ENCODE measurements at places on chromosomes 2 and 18.

DNA sequence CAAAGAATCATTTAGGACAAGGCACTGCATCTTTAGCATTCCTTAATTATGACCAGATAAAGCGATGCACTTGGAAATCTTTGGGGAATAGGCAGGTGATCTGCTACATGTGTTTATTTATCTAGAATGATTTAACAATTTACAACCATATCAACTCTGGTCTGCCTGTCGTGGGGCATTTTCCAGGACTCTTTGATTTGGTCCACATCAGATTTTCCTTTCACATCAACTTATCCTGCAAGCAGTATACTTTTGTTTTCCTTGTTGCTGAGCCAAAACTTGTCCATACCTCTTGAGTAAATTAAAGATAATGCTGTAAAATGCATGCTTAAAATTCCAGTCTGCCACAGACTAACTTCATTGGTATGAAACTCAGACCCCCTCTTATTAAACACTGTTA lies 312.4 kb upstream of the TCF4 start:
- DNase-seq: no peak

GRCh38 chr18:74166386-74166785 lies 18.1 kb downstream of the TIMM21 start:
- DNase-seq: no peak

DNA sequence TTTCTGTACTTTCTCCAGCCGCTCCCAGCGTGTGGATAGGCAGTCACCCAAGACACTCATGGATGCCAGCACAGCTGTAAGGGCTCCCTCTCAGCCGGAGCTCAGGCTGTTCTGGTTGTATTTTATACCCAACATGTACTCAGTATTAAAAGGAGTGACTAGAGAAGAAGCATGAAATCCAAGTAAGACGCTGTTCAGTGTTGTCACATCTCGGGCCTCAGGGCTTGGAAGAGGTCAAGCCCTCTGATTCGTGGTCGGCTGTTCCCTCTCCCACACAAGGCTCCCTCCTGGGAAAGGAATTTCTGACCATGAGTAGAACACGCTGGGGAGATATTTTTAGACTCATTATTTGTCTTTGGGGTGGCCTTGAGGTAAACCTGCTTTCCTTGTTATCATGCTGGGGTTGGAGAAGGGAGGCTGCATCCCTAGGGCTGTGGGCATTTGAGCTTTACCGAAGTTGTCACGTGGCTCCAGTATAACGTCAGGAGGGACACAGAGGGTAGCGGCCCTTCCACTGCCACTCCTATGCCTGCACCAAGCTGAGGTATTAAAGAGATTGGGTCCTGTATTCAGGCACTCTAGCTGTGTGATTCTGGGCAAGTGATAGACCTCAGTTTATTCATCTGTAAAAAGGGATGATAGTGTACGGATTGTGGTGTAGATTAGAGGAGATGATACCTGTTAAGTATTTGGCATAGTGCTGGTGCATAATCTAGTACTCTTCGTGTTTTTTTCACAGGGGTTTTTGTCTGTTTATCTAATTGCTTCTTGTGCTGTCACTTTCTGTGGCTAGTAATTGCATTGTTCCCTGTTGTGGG lies 34.1 kb downstream of the HK2 start:
- no peak for DNase-seq

- DNase-seq: no peak
Measured at GRCh38 chr2:207770602-207771404, 1.1 kb upstream of the FZD5 start.

DNA sequence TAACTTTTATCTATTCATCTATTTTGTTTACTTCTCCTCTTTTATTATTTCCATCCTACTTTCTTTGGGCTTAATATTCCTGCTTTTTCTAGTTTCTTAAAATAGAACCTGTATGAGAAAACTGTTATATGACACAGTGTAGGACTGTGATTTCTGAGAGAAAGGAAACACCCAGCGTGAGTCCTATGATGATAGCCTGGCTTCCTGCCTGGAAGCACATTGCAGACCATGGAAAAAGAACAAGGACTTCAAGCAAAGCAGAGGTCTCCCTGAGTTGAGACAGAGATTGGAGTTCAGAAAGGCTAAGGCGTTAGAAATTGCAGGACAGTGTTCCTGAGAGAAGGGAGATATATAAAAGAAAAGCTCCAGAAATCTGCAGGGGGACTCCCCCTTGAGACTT lies 7.8 kb downstream of the RBM44 start:
- no peak for DNase-seq
